ENCODE measurements at places on chromosomes 3 and 15.
A peak's percentile ranks its signal among the peaks of the same experiment; 100 is the strongest.

GRCh38 chr3:151421938-151422337 lies 37.4 kb upstream of the P2RY12 start:
- DNase-seq = no peak

- DNase-seq = no peak
These were observed 555.6 kb upstream of the RGMA start for GRCh38 chr15:93644595-93644994.

- DNase-seq = peak; percentile 39
These were observed 110.1 kb upstream of the MLF1 start for GRCh38 chr3:158460926-158461325.

DNA sequence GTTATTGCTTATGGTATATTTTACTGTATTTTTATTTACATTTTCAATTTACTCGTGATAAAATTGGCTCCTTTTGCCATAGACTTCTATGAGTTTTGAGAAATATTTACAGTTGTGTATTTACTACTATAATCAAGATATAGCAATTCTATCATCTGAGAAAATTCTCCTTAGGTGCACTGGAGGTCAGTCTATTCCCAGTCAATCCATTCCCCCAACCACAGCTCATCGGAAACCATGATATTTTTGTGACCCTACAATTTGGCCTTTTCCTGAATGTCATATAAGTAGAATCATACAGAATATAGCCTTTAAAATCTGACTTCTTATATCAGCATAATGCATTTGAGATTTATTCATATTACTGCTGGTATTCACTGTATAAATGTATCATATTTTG lies 114.7 kb upstream of the LRTM1 start:
- DNase-seq = peak; percentile 20

- no peak for DNase-seq
These were observed 551.6 kb downstream of the ZIC1 start for GRCh38 chr3:147960786-147961185.

DNA sequence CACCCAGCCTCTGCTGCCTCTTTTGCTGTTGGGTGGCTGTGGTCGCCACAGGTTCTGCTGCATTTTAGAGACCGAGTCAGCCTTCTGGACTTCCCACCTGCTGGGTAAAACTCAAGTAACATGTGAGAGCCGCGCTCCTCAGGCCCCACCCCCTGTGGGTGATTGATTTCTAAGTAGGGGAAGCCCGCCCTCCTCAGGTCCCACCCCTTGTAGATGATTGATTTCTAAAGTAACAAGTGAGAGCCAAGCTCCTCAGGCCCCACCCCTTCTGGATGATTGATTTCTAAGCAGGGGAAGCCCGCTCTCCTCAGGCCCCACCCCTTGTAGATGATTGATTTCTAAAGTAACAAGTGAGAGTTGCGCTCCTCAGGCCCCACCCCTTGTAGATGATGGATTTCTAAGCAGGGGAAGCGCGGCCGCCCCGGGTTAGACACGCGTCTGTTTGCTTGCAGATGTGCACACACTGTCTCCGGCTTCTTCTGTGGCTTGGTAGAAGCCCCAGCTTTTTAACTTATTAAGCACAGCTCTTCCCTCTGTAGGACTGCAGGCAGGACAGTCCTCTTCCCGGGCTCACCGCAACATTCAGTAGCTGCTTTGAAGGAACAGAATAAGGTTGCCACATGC lies 83.4 kb downstream of the FAM43A start:
- peak; percentile 97 for DNase-seq

- peak; percentile 74 for DNase-seq
These were observed 89.2 kb downstream of the RBPMS2 start for GRCh38 chr15:64686130-64686735.

DNA sequence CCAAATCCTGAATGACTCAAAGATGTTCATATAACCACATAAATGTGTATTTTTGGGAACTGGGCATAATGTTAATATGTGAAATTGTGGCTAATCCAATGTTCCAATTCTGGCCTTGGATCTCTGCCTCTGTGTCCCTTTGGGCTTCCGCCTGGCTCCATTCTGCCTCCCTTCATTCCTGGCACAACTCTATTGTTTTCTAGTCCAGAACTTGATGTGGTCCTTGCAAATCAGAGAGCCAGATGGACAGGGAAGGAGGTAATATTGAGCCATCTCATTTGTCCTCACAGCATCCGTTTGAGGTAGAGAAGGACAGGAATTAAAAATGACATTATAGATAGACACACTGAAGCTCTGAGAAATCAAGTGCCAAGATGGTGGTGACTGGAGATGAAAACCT lies 355.7 kb upstream of the TBL1XR1 start:
- no peak for DNase-seq

- DNase-seq = peak; percentile 62
These were observed 37.6 kb upstream of the SLC9A9 start for GRCh38 chr3:143885780-143886427.

GRCh38 chr3:78633626-78634025 lies 1134.2 kb downstream of the ROBO1 start:
- no peak for DNase-seq

DNA sequence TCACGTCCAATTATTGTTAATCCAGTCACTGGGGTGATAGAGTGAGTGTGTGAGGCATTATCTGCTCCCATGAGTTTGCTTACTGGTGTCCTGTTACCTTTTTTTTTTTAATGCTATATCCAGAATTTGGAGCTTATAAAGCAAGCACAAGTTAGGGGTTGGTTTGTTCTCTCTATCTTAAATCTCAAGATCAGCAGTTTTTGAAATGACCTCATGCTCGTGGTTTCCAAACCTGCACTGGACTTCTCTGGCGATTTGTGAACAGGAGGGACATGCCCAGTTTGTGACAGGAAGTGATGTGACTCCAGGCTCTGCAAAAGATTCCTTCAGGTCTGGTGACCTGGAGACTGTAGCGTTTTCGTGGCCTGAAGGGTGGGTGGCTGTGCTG lies 25.6 kb downstream of the XYLB start:
- no peak for DNase-seq

GRCh38 chr3:153293265-153293664 lies 131.2 kb downstream of the RAP2B start:
- DNase-seq = peak; percentile 73

DNA sequence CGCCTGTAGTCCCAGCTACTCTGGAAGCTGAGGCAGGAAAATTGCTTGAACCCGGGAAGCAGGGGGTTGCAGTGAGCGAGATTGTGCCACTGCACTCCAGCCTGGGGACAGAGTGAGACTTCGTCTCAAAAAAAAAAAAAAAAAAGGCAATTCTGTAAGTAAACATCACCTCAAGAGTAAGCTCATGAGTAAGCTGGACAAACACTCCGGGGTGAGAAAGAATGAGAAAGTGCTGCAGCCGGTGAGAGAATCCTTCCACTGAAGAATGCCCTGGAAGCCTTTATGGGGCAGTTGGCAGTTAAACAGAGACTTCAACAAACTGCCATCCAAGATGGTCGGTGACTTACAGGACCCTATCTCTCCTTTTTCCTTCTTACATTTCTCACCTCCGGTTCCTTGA lies 47.5 kb downstream of the FEZF2 start:
- no peak for DNase-seq

- peak; percentile 52 for DNase-seq
These were observed 7.4 kb downstream of the A4GNT start for GRCh38 chr3:138124706-138125355.

GRCh38 chr3:71461749-71462483 lies 121.6 kb downstream of the FOXP1 start:
- DNase-seq = peak; percentile 43

DNA sequence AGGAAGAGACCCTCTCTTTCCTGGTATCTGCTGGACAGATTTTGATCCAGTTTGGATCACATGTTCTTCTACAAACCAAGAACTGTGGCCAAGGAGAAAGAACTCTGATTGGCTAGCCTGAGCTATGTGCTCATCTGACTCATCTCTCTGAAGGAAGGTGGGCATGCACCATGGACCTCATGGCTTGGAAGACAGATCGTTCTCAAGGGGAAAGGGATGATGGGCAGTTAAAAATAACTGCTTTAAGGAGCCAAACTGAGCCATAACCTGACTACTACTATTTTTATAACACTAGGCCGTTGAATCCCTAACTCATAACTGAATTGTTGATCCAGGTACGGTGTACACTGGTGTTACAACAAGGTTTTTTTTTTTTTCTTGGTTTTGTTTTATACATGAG lies 112.4 kb downstream of the B3GALNT1 start:
- DNase-seq = no peak

GRCh38 chr3:13544293-13544831 lies 4.6 kb upstream of the FBLN2 start:
- DNase-seq = peak; percentile 80
